ENCODE measurements at places on chromosomes 7 and 10.
A peak's percentile ranks its signal among the peaks of the same experiment; 100 is the strongest.

DNA sequence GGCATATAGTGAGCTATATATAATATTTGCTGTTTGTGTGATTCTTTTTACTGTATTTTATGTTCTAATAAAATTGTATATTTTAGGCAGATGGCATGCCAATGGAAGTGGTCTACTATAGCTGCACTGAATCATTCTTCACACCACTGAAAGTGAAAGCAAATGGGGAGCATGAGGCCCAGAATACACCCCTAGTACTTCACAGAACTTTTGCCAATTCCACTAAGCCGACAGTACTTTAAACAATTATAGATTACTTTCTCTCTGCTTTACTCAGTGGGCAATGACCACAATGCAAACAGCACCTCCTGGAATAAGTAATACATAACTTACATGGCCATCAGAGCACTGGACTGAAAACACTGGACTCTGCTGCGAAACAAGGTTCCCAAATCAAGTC is 70.2 kb downstream of the ANKRD26 start:
- DNase-seq: no peak
- no peak overlapping the region for H3K4me3 ChIP-seq
- H3K36me3 ChIP-seq: no peaks in the 10 kb centered on the region

GRCh38 chr7:128841921-128842673 is 11.9 kb downstream of the FLNC start:
- no peak overlapping the region for H3K27ac ChIP-seq
- DNase-seq: no peak
- H3K27me3 ChIP-seq: no peaks in the 10 kb centered on the region
- no peaks in the 10 kb centered on the region for H3K36me3 ChIP-seq
- H3K4me3 ChIP-seq: no peak overlapping the region

DNA sequence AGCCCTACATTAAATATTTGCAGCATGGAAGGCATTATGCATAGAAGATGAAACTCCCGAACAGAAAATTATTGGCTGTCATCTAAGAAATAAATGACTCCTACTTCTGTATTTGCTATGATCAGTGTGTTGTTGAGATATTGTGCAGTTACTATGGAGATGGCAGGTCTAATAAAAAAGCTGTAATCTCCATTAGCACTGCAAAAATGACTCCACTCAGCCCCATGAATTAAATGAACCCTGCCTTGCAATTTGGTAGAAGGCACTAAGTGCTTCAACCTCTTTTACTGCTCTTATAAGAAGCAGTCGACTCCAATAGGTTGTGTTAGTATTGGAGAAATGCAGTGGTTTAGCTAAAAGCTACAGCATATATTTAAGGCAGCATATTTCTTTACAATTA is 290.0 kb upstream of the PHYHIPL start:
- H3K27ac ChIP-seq: no peak overlapping the region
- H3K4me1 ChIP-seq: no peaks in the 10 kb centered on the region
- no peak overlapping the region for H3K4me3 ChIP-seq
- no peak for DNase-seq
- H3K27me3 ChIP-seq: no peaks in the 10 kb centered on the region
- no peaks in the 10 kb centered on the region for H3K36me3 ChIP-seq

DNA sequence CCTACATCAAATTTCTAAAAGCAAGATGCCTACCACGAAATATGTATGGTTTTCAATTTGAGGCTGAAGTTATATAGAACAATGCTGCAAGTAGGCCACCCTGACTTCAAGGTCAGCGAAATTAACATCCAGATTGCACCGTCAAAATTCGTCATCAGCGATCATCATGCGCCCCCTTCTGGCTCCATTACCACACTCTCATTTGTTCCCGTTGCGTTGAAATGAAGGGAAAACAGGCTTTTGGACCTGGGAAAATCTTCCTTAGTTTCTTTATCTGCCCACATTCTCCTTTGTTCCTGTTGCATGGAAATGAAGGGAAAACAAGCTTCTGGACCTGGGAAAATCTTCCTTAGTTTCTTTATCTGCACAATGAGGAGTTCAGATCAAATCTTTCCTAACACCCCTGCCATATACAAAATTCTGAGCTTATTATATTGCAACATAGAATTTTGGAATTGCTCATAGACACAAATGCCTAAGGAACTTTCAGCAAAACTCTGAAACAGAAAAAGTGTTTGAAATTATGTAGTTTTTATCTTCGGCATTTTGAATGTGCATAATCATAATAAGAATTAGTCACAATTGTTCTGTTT is 98.2 kb upstream of the PRKCQ start:
- peak; percentile 58 for DNase-seq
- H3K27ac ChIP-seq: no peak overlapping the region
- no peaks in the 10 kb centered on the region for H3K36me3 ChIP-seq

DNA sequence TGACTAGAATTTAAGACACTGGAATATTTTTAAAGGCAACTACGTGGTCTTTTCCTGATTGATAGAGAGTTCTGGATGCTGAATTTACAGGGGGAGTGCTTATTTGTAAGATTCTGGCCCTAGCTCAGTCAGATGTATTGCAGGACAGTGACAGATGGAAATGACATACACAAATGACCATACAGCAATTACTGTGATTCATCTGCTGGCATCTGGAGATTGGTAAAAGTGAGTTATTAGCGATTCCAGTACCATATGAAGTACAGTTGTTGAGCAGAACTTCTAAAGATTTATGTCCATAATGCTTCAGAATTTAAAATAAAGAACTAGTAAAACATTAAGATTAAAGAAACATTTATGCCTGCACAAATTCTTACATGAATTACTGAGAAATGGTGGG is 243.2 kb downstream of the CRPPA start:
- H3K27ac ChIP-seq: no peak overlapping the region
- no peaks in the 10 kb centered on the region for H3K27me3 ChIP-seq
- H3K4me3 ChIP-seq: no peak overlapping the region
- DNase-seq: no peak
- no peaks in the 10 kb centered on the region for H3K4me1 ChIP-seq
- H3K36me3 ChIP-seq: no peaks in the 10 kb centered on the region

GRCh38 chr10:11012421-11013295 is 5.0 kb upstream of the CELF2 start:
- H3K27me3 ChIP-seq: peaks cover 29% of the 10 kb centered on the region
- H3K4me1 ChIP-seq: no peaks in the 10 kb centered on the region
- no peak overlapping the region for H3K4me3 ChIP-seq
- no peak for DNase-seq

DNA sequence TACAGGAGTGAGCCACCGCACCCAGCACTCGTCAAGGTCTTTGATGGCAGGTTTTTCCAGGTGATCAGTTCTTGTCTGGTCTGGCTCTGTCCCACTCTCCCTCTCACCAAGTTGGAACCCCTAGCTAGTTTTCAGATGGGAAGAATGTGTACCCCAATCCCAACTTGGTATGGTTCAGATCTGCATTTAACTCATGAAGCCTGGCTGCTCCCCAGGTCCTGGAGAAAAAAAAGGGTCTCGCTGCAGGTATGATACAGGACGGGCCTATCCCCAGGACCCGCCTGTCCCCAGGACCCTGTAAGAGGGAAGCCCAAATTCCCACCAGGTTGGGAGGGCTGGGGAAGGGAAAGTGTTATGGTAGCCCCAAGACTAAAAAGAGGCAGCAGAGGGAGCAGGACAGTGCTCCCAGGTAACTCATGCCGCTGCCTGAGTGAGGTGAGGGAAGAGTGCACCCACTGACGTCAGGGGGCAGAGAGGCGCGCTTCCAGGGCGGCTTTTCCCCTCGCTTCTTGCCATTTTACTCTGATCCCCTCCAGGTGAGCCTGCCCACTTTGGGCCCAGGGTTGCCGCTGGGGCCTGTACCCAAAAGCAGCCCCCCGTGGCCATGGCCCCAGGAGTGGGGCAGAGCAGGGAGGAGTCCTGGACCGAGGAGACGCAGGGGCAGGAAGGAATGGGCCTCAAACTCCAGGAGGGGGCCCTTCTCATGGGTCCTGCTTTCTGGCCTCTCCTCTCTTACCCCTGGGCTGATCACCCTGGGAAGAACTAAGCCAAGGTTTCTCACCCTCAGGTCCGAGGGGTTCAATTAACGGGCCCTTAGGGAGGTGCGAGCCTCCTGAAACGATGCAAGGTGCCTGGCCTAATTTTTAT is 36.4 kb upstream of the SRRM3 start:
- H3K27ac ChIP-seq: no peak overlapping the region
- no peak overlapping the region for H3K4me3 ChIP-seq
- DNase-seq: no peak
- H3K27me3 ChIP-seq: no peaks in the 10 kb centered on the region
- H3K4me1 ChIP-seq: no peaks in the 10 kb centered on the region

DNA sequence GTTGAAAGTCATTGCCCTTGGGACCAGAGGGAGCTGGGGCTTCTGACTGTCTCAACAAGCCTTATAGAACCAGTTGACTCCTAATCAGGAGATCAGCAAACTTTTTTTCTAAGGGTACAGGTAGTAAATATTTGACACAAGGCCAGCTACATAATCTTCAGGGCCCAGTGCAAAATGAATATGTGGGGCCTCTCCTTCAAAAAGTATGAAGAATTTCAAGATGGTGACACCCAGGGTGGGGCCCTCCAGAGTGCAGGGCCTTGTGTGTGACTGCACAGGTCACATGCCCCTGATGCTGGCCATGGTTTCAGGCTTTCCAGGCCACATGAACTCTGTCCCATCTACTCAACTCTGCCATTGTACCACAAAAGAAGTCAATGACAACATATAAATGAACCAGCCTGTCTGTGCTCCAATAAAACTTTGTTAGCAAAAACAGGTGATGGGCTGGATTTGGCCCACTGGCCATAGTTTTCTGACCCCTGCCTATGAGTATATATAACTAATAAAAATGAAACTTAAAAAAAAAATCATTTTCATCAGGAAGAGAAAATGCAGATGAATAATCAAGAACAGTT is 6.1 kb downstream of the MMRN2 start:
- H3K27me3 ChIP-seq: no peaks in the 10 kb centered on the region
- no peak overlapping the region for H3K4me3 ChIP-seq
- DNase-seq: peak; percentile 16
- H3K27ac ChIP-seq: peak overlapping the region; percentile 47

DNA sequence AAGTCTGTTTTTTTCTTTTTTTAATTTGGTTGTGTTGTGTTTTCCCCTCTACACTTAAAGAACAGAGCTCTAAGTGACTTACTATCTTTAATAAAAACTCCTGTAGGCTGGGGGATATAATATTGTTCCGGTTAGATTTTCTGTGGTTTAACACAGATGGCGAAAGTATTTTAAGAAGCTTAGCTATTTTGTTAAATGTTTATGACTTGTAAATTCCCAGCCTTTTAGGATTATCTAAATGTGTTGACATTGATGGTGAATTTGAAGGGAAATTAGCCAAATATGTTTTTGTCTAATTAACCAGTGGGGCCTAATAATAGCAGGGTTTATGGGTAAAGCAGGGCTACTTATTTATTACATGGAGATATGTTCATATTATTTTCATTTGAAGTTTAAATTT is 538.5 kb downstream of the INHBA start:
- no peak for DNase-seq
- no peak overlapping the region for H3K4me3 ChIP-seq
- no peak overlapping the region for H3K27ac ChIP-seq
- H3K36me3 ChIP-seq: no peaks in the 10 kb centered on the region

DNA sequence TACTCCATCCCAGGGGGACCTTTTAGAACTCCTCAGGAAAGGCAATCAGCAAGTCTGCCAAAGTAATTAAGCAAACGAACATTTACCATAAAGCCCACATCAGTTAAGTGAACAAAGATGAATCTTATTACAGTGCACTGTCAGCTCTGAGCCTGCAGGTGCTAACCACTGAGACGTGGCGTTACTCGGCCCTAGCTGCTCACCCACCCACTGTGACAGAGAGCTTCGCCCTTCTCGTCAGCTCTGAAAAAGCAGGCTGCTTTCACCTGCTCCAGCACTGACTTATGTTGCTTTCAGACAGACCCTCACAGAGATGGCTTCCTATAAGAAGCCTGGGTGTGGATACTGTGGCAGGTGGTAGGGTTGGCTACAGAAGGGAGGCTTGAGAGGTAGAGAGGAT is 57.7 kb upstream of the KCNIP2 start:
- H3K4me3 ChIP-seq: no peak overlapping the region
- no peak for DNase-seq
- no peaks in the 10 kb centered on the region for H3K27me3 ChIP-seq
- H3K27ac ChIP-seq: no peak overlapping the region

- no peaks in the 10 kb centered on the region for H3K36me3 ChIP-seq
- H3K4me3 ChIP-seq: no peak overlapping the region
- no peaks in the 10 kb centered on the region for H3K4me1 ChIP-seq
- no peak overlapping the region for H3K27ac ChIP-seq
- no peaks in the 10 kb centered on the region for H3K27me3 ChIP-seq
- no peak for DNase-seq
Measured at GRCh38 chr7:45601094-45601493, 26.9 kb downstream of the ADCY1 start.

GRCh38 chr7:80131675-80132435 is 2.8 kb upstream of the GNAI1 start:
- H3K27ac ChIP-seq: no peak overlapping the region
- no peak overlapping the region for H3K4me3 ChIP-seq
- H3K27me3 ChIP-seq: no peaks in the 10 kb centered on the region
- no peak for DNase-seq

DNA sequence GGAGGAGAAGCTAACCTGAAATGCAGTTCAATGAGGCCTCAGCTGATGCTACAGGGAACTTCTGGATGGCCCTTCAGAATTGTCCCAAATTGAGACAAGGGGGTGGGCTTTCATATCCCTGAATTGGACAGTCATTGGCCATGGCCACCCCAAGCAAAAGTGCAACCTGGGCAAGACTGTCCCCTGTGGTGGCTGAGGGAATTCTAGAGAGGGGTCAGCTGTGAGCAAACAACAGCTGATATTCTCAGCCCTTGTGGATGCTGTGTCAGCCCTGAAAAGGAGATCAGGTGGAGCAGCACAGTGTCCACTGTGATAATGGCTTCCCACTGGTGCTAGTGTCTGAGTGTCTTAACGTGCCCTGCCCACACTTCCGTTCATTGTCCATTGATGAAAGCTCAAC is 76.6 kb downstream of the SLC16A9 start:
- no peaks in the 10 kb centered on the region for H3K27me3 ChIP-seq
- no peaks in the 10 kb centered on the region for H3K36me3 ChIP-seq
- H3K4me1 ChIP-seq: no peaks in the 10 kb centered on the region

- no peaks in the 10 kb centered on the region for H3K36me3 ChIP-seq
- H3K4me3 ChIP-seq: no peak overlapping the region
- DNase-seq: no peak
- H3K27me3 ChIP-seq: no peaks in the 10 kb centered on the region
- no peaks in the 10 kb centered on the region for H3K4me1 ChIP-seq
Measured at GRCh38 chr7:35012160-35012559, 25.1 kb downstream of the DPY19L1 start.

GRCh38 chr10:122127943-122128342 is 139.0 kb downstream of the TACC2 start:
- peaks cover 23% of the 10 kb centered on the region for H3K4me1 ChIP-seq
- H3K27me3 ChIP-seq: no peaks in the 10 kb centered on the region
- DNase-seq: peak; percentile 59
- H3K4me3 ChIP-seq: no peak overlapping the region
- H3K36me3 ChIP-seq: no peaks in the 10 kb centered on the region

GRCh38 chr10:93947055-93947454 is 46.7 kb upstream of the PLCE1 start:
- H3K4me3 ChIP-seq: no peak overlapping the region
- H3K27ac ChIP-seq: no peak overlapping the region
- no peaks in the 10 kb centered on the region for H3K27me3 ChIP-seq
- DNase-seq: peak; percentile 8
- H3K36me3 ChIP-seq: no peaks in the 10 kb centered on the region

- no peaks in the 10 kb centered on the region for H3K36me3 ChIP-seq
- no peaks in the 10 kb centered on the region for H3K27me3 ChIP-seq
- H3K27ac ChIP-seq: no peak overlapping the region
- no peak for DNase-seq
- H3K4me1 ChIP-seq: no peaks in the 10 kb centered on the region
- no peak overlapping the region for H3K4me3 ChIP-seq
Measured at GRCh38 chr7:1696671-1697498, 26.8 kb downstream of the ELFN1 start.

GRCh38 chr10:75407713-75408508 is 6.3 kb upstream of the ZNF503 start:
- H3K36me3 ChIP-seq: no peaks in the 10 kb centered on the region
- peak; percentile 65 for DNase-seq
- no peaks in the 10 kb centered on the region for H3K27me3 ChIP-seq
- peak overlapping the region; percentile 96 for H3K27ac ChIP-seq
